Activated CD8-positive, alpha-beta T cell treated with anti-CD3 and anti-CD28 coated beads for 36 hours (primary cell): ENCODE measurements at places on chromosomes 5 and 9. TPM values are rescaled to one million over a fixed set of nuclear protein-coding genes. Genes with fewer than 3 reads are reported as not detected.
A peak's percentile ranks its signal among the peaks of the same experiment; 100 is the strongest.

DNA sequence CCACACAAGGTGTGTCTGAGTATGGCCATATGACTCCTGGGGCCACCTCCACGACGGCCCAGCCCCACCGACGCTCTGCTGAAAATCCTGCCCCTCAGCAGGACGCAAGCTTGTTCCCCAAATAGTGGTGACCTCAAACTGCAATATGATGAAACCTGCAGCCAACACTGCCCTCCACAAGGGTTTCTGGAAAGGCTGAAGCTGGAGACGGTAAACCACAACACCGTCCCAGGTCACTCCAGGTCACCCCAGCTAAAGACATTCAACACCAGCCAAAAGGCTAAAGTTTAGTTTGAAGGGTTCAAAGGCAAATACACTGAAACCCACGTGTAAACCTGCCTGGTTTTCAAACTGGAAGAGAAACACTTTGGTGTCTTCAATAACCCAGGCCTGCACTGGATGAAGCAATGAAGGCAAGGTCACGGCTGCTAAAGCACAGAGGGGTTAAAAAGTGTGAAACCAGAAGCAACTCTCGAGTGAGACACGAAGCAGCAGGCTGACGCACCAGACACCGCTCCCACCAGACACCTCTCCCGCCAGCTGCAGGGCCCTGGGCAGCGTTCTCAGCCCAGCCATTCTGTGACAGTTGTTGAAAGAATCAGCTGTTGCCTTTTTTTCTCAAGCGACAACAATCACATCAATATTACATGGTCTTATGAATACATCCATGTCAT, 1.8 kb upstream of the LHX3 start:
- no peak for DNase-seq

DNA sequence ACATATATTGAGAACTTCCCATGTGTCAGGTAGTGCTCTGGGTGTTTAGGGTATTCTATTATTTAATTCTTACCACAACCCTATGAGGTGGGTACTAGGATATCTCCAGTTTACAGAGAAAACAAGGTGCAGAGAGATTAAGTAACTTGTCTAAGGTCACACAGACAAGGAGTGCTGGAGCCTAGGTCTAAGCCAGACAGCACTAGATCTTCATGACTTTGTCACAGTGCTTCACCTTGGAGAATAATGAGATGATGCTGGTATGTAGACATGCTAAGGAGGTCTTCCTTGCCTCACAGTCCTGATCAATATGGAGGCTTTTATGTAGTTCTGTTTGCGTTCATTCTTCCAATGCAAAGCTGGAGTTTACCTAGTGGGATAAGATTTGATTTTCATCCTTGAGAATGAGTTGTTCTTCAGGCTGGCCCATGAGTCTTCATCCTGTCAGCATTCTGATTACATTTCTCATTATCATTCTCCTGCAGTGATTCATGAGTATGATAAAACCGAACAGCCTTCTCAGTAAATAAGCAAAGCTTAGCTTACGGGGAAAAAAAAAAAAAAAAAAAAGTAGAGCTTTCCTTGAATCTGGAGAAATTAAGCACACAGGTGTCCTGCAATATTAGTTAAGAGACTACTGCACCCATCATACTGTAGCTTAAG, 176.3 kb downstream of the C9orf152 start:
- no peak for DNase-seq

DNA sequence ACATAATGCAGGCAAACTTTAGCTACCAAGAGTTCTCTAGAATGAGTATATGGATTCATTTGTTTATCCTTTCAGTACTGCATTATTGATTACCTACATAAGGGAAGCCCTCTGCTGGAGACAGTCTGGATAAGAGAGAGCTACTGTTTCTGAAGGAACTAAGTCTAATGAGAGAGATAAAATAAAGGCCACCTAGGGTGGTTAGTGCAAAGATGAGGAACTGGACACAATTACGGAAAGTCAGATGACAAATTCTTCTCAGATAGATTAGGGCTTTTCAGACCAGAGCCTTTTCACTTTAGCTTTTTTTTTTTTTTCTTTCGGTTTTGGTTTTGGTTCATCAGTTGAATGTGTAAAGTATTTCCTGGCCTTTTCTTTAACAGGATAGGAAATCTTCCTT, 31.3 kb downstream of the ISOC1 start:
- DNase-seq, result no peak

DNA sequence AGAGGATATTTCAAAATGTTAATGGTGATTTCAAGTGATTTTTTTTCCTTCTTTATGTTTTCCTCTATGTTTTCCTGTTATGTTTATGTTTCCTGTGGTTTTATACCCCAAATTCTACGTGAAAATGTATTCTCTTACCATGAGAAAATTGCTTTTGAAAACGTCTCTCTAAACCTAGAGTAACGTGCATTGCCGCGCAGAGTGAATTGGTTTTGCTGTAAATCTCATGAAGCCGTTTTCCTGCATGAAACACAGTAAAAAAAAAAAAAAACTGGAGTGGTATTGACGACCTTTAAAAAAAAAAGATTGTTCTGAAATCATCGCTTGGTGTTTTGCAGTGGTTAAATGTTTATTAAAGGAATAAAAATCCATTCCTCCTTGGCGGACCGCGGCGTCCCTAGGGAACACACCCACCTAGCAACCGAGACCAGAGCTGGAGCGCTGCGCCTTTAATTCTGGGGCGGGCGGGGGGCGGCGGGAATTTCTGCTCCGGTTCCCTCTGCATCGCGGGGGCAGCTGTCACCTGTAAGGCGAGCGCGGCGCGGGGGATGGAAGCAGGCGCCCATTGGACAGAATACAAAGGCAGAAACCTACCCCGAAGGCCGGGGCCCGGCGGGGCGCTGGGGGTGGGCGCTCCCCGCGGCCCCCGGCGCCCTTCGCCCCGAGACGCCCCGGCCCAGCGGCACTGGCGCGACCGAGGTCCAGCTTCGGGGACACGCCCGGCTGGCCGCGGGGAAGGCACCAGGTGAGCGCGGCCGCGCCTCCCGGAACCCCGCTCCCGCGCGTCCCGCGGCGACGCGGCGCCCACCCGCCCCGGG, at the start of gene SOWAHA:
TSS of gene SOWAHA (plus strand) at position 522 of the 818 bp plus-strand sequence. CDS start 320 bp downstream, outside the sequence.
- DNase-seq, result peak; percentile 34

DNA sequence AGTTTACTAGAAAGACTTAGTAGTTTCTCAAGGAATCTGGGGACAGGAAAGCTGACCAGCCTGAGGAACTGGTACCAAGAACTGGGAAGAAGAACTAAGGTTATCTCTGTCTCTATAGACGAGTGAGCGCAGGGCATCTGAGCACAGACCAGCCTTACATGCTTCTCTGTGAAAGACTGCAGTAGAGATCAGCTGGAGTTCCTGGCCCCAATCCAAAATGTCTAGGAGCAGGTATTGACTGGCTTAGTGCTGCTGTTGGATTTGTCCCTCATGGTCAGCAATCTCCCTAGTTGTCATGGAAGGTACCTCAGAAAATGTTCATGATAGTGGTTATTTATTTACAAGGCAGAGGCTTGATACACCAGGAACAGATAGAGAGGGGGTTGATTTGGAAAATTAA, 13.3 kb downstream of the NUP214 start:
- DNase-seq, result no peak

DNA sequence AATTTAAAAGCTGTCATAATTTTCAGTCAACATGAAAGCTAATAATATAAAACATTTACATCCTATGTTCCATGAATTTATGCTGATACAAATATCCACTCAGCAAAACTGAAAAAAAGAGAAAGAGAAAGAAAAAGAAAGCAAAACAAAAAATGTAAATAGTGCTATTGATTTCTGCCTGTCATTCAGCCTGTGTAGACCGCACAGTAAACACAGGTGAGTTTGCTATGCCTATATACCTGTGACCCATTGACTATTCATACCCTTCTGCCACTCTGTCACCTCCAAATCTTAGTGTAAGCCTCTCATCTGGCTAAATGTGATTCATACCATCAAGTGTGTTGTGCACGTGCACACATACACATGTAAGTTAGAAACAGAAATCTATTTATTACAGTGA, 359.0 kb upstream of the RORB start:
- DNase-seq, result no peak

DNA sequence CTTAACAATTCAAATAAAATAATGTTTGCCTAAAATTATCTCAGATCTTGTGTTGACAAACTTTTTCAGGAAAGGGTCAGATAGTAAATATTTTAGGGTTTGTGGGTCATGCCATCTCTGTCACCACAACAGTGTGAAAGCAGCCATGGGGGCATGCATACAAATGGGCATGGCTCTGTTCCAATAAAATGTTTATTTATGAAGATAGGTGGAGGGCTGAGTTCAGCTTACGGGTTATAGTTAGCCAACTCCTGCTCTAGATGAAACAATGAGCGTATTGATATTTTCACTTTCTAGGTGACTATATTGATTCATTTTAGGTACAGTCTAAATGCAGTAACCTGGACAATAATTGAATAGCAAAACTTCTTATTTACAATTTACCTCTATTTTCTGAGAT, 533.8 kb upstream of the CLINT1 start:
- DNase-seq, result no peak

DNA sequence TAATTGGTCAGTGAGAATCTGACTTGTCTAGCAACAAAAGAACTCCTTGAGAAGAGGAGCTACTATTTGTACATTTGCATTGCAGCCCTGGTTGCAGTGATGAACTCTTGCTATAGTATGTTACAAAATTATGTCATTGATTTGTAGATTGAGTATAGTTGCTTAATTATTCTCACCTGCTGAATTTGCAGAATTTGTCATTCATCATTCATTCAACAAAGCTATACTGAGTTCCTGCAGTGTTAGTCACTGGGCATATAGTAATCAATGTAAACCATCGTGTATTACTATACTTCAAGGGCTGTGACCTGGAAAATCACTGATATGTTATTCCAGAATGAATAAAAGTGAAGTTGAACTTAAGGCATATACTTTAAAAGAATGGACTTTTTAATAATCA, 50.1 kb downstream of the SLC1A3 start:
- DNase-seq, result no peak

GRCh38 chr9:27019589-27019988, 14.1 kb upstream of the LRRC19 start:
- no peak for DNase-seq

- DNase-seq, result no peak
These were observed 223.3 kb downstream of the DIRAS2 start for GRCh38 chr9:90419221-90419851.

- DNase-seq, result no peak
These were observed 57.8 kb downstream of the ANKH start for GRCh38 chr5:14813747-14814146.

Gene CCDC192
- total RNA-seq, result not detected

Gene PLEKHG4B
- not detected for total RNA-seq

Gene OR1L1
- total RNA-seq, result not detected

Gene CDH6
- not detected for total RNA-seq
